PC-3 (cell line): ENCODE measurements at places on chromosomes 11 and 22.
A peak's percentile ranks its signal among the peaks of the same experiment; 100 is the strongest.

DNA sequence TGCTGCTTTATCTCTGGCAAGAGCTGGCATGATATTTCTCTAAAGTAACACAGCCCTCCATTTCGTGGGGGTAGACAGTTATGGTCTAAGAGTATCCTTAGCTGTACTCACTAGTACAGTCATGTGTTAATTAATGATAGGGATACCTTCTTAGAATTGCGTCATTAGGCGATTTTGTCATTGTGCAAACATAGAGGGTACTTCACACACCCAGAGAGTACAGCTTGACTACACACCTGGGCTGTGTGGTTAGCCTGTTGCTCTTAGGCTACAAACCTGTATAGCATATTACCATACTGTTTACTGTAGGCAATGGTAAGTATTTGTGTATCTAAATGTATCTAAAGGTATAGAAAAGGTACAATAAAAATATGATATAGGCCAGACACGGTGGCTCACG is 17.0 kb downstream of the XRCC6 start:
- DNase-seq = no peak

DNA sequence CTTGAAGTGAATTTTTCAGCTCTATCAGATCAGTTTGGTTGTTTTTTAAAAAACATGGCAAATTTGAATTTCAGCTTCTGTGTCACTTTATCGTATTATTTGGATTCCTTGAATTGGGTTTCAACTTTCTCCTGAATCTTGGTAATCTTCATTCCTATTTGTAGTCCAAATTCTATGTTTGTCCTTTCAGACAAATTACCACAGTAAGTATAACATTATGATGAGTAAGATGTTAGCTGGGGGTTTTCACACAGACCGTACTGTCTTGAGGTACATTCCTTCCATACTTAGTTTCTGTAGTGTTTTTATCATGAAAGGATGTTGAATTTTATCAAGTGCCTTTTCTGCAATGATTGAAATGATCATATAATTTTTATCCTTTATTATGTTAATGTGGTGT is 28.0 kb downstream of the OR5B17 start:
- DNase-seq = peak; percentile 42

DNA sequence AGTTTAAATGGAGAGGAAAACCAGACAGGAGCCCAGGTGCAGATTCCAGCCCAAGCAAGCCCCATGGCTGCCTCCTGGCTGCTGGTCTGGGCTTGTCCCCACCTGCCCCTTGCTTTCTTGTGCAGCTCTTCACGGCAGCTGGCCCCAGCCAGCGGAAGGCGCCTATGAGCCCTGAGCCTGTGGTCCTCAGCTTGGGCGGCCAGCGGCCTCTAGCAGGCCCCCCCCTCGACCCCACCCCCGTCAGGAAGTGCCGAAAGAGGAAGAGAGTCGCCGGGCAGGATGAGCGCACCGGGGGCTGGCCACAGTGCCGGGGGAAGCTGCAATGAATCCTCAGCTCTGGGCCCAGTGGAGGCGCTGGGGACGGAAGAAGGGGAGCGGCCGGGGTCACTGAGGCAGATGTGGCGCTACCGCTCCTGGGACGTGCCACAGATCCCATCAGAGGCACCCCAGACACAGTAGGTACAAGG is 2.1 kb upstream of the DGKZ start:
- DNase-seq = no peak

DNA sequence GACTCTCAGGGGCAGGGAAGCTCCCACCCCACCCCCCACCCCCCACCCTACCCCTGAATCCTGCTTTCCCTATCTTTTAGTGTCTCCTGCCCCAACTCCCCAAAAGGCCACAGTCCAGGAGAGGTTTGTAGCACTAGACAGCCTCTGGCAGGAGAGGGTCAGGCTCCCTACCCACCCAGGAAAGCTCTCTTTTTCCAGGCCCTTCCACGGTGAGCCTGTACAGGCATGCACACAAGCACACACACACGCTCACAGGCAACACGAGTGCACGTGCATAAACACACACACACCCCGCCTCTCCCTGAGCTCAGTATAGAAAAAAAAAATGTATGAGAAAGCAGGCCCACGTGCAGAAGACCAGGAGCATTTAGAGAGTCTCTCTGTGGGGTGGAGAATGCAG is 414.0 kb downstream of the MN1 start:
- no peak for DNase-seq

- DNase-seq = no peak
These were observed 94.3 kb downstream of the TTC28 start for GRCh38 chr22:28585324-28585723.

DNA sequence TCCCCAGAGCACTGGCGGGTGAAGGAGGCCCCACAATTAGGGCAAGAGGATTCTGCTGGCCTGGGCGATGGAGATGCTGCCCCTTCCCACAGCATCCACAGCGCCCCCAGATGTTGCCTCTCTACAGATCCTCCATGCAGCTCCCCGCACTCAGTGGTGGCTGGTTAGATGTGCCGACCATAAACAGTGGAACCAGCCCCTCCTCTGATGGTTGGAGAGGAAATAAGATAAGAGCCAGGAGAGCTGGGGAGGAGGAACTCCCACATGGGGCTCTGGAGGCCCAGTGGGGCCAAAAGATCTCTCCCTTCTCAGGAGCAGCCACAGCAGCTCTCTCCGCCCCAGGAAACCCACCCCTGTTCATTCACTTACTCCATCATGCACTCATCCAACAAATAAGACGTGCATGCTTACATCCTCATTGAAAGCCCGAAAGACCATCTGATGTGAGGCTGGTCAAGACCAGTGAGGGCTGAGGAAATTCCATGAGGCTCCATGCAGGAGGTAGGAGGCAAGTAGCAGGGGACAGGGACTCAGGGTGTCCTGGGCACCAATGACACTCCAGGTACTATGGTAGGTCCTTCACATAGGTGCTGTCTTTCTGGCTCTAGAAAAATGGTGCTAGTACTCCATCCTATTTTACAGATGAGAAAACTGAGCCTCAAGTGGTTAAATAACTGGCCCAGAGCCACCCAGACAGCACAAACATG is 1.5 kb downstream of the PTGDR2 start:
- no peak for DNase-seq

DNA sequence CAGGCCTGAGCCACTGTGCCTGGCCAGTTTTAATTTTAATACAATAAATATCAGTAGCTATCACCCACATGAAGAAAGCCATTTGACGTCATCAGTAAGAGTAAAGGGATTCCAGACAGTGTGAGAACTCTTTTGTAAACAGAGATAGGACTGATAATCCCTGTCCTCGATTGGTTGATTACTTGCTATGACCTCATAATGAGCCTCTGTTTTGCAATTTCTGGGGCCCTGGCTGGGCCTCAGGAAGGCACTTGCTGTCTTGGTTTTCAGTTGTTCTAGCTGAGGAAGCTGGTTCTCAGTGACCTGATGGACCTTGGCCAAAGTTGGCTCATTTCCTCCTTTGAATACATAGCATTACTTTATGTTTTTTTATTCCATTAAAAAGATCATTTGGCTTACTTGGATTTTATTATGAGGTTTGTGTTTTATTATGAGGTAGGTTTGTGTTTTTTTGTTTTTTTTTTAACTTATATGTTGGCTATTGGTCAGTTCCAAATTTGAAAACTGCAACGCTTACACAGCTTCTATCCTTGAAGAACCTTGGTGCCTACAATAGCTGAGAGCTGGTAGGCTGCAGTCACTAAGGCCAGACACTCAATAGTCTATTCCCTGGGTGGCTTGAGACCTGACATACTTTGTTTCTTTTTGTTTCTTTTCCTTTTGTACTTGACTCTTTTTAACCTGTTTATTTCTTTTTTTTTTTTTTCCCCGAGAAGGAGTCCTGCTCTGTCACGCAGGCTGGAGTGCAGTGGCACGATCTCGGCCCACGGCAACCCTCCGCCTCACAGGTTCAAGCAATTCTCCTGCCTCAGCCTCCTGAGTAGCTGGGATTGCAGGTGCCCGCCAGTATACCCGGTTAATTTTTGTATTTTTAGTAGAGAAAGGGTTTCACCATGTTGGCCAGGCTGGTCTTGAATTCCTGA is 20.0 kb downstream of the MARK2 start:
- no peak for DNase-seq

GRCh38 chr11:109140857-109141515 is 281.0 kb upstream of the C11orf87 start:
- DNase-seq = no peak

- no peak for DNase-seq
These were observed 108.4 kb downstream of the ZBTB16 start for GRCh38 chr11:114167771-114168448.

GRCh38 chr11:65849771-65850216 is 8.2 kb downstream of the CFL1 start:
- no peak for DNase-seq

DNA sequence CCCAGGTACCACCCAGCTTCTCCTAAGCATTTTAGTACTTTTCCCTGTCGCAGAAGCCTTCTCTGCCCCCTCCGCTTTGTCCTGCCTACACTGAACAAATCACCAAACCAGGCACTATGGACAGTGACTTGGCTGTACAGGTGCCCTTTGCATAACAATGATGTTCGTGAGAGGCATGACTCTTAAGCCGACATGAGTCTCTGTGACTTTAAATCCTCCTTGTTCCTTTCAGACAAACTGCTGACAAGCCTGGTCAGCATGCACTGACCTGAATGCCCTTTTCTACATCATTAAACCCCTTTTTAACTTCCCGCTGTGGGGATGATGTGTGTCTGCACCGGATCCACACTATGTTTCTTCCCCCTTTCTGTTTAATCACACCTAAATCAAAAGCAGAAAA is 16.6 kb downstream of the CAVIN3 start:
- no peak for DNase-seq

DNA sequence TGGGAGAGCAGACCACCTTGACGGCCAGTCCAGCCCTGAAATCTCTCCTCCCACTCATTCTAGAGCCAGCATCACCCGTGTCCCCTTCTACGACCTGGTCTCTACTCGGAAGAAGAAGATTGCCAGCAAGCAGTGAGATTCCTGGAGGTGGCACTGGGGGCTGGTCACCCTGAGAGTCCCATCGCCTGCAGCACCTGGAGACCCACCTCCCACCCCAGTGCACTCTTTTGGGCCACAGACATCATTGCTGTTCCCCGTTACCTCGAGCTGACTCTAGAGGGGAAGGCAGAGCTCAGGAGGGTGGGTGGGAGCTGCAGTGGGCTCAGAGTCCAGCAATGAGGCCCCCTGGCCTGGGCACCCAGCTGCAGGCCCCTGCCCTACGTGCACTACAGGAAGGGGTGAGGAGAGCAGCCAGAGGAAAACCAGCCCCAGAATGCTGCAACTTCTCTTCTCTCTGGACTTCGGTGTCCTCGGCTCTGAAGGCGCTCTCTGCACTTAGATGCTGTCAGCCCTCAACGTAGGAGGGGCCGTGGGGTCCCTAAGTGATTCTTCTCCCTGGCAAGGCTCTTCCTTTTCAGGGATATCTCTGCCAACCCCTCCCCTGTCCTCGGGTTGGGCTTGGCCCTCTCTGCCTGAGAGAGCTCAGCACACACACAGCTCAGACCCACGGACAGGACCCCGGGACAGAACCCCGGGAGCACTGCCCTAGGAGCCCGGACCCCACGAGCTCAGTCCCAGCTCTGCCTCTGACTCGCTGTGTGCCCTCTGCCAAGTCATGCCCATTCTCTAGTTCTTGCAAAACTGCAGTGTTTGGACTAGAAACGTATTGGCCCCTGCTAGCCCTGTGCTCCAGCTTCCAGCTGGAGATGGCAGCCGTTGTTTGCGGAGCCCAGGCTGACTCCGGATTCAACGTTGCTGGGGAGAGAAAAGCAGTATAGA is 31.3 kb downstream of the CYTH4 start:
- DNase-seq = no peak

DNA sequence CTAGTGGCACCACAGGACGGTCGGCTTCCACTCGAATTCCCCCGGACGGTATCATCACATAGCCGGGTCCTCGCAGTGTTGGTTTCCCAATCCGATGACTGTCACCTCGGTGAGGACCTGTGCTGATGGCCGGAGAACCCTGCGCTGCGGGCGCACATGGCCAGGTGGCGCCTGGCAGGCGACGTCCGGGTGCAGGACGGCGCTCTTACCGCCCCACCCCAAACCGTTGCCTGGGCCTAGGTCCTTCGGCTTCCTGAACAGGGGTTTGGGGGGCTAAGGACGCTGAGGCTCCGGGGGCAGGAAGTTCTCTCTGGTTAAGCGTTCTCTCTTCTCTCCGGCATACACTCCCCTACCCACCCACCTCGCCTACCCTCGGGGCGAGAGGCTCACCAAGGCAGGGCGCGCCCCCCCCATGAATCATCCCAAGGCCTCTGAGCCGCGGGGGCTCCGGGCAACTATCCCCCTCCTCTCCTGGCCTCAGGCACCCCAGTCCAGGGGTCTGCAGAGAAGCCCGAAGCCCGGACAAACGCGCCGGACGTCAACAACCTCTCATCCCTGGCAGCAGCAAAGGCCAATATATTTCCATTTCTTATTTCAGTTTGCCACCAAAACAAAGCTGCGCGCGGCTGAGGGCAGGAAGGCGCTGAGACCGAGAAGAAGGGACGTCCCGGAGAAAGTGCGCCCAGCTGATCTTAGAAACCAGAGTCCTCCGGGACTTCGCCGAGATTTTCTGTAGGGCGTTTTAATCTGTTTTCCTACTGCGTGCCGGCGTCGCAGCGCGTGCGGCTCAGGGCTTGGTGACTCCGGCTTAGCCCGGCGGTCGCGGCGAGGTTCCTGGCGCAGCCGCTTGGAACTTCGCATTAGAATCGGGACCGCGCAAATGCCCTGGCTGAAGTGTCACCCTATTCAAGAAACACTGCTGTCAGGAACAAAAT is 5.6 kb downstream of the ALX4 start:
- no peak for DNase-seq

GRCh38 chr11:112345166-112345565 is 84.5 kb upstream of the PLET1 start:
- no peak for DNase-seq

DNA sequence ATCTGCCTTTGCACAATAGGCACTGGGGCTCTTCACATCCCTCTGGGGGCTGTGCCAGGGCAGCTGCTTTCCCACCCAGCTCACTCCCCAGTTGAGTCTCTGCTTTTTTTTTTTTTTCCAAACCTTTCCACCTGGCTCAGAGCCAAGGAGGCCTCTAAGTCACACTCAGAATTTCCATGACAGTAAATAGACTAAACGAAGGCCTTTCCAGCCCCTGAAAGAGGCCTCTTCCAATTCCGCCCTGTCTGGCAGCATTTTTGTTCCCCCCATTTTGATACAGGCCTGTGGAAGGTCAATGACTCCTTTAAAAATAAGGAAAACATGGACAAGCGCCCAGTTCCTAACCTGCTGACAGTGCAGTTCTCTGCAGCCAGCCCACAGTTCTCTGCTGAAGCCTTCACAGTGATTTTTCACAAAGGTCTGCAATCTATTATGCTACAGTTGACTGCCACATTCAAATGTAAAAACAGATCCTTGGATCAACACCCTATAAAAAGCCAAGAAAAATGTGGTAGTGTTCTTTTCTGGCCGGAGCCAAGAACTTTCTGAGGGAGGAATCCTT is 107.5 kb upstream of the SESN3 start:
- DNase-seq = no peak

DNA sequence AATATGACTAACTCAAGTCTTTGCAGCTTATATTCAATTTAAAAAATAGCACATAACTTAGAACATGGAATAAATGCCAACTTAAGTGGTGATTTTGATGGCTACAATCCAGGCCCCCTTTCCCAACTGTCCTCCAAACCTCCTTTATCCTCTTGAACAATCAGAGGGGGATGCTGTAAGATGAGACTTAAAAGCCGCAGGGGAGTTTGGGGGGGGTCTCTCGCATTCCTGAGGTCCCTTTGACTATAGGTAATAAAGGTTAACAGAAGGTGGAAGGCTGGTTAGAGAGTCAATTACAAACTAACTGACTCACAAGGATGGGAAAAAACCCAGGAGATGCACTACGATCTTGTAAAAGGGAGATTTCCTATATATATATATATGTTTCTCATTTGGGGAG is 101.8 kb downstream of the KIRREL3 start:
- DNase-seq = no peak
